ENCODE measurements at places on chromosomes 1 and 21. TPM values are rescaled to one million over a fixed set of nuclear protein-coding genes. Genes with fewer than 3 reads are reported as not detected.

DNA sequence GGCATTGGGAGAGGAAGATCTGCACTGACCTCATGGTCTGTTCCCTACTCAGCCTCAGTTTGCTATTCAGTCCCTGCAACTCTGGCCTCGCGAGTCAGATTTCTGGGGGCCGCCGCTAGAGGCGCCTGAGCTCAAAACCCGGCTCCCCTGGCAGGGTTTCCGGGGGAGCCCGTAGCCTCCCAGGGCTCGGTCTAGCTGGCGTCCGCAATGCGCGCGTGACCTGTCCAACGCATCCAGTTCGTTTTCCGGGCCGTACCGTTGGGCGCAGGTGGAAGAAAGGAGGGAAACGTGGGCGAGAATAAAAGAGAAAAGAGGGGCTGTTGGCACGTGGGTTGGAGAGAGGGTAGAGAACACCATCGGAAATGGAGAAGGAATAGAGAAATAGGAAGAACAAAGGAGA is at the start of gene ADAM30:
ADAM30 (minus strand) TSS at position 213 of the 400 bp plus-strand sequence; CDS start at position 34, 179 bp downstream.
- DNase-seq: no peak

The SPRR2A gene
- total RNA-seq: not detected

The CA6 gene
- total RNA-seq: not detected

GRCh38 chr1:111275079-111275478 is 15.6 kb upstream of the CHIA start:
- DNase-seq: peak; percentile 31

- DNase-seq: peak; percentile 12
Measured at GRCh38 chr1:21012937-21013336, 163.8 kb downstream of the EIF4G3 start.

DNA sequence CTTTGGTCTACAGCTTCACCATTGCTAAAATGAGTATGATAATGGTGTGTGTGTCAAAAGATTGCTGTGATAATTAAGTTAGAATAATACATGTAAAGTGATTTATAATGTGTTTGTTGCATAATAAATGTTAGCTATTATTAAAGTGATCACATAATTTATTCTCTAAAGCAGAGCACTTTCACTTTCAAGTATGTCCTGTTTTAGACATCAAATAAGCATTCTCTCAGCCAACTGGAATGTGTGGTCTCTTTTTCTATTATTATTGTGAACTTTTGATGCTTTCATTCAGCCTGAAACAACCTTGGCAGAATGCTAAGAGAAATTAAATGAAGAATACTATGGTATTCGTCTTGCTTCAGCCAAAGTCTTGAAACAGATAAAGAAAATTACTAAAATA is 102.8 kb upstream of the COL11A1 start:
- peak; percentile 14 for DNase-seq

GRCh38 chr1:80218112-80218511 is 1211.6 kb upstream of the ADGRL4 start:
- peak; percentile 59 for DNase-seq

DNA sequence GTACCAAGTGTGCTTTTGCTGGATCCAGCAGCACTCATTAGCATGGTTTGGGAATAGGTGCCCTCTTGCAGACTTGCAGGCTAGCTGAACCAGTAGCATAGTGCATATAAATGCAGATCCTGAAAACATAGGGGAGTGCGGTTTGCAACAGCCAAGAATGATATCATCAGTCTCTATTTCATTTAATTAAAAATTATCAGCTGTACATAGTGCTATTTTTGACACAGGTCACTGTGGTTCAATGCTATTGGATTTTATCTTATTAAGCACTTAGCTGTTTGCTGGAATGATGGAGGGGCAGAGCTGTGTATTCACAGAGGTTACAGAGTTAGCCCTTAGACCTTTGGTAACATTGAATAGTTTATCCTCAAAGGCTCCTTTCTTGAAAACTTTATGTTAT is 43.6 kb downstream of the CYYR1 start:
- no peak for DNase-seq

GRCh38 chr1:39494671-39495410 is 3.4 kb downstream of the BMP8A start:
- DNase-seq: no peak

GRCh38 chr1:19682257-19682656 is 17.6 kb downstream of the HTR6 start:
- peak; percentile 93 for DNase-seq

DNA sequence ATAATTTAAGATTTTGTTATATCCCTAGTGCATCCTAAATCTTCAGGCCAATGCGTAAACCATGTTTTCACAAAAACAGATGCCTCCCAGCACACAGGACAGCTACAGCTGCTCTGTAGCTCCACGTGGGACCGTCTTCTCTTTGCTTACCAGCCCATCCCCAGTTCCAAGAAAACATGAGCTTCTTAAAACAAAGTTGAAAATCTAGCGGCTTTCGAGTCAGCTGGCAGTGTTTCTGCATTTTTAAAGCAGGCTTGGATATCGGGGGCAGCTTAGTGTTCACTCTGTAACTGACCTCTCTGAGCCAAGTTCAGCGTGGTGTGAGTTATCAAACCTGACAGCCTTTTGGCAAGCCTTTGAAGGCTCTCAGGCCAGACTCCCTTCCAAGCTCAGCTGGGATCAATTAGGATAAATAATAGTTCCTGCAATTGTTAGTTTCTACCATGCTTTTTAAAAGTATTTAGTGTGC is 881.5 kb downstream of the LTN1 start:
- DNase-seq: peak; percentile 92

GRCh38 chr1:145720878-145721671 is 1.8 kb downstream of the CD160 start:
- peak; percentile 59 for DNase-seq

DNA sequence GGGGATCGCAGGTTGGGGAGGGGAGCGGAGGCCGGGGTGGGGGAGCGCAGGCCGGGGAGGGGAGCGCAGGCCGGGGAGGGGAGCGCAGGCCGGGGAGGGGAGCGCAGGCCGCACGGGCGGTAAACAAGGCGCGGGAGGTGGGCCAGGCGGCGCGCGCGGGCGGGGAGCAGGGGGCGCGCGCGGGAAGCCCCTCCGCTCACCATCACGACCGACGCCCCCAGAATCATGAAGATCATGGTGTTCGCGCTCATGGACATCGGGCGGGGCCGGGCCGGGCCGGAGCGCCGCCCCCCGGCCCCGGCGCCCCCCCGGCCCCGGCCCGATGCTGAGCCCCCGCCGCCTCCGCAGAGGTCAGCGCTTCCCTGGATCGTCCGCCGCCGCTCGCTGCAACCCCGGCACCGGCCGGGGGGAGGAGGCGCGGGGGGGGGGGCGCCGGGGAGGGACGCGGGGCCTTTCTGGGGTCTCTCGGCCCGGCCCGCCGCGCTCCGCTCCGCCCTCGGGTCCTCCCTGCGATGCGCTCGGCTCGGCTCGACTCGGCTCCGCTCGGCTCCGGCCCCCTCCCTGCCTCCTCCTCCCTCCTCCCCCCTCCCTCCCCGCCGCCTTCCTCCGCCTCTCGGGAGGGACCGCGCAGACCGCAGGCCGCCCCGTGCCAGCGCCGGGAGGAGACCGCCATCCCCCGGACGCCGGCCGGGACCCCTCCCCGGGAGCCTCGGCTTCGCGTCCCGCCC is at the start of gene TMEM240:
TMEM240 (minus strand) TSS at position 535 of the 728 bp plus-strand sequence; CDS start at position 257, 278 bp downstream.
- DNase-seq: peak; percentile 69

GRCh38 chr1:198788561-198789064 is 149.8 kb downstream of the PTPRC start:
- no peak for DNase-seq

- DNase-seq: peak; percentile 51
Measured at GRCh38 chr1:179166663-179167417, 62.6 kb downstream of the ABL2 start.

GRCh38 chr21:33661146-33661545 is 18.8 kb downstream of the ITSN1 start:
- peak; percentile 23 for DNase-seq

The CAMK1G gene
- 0.83 TPM for total RNA-seq

The GJC2 gene
- total RNA-seq: 1.1 TPM

DNA sequence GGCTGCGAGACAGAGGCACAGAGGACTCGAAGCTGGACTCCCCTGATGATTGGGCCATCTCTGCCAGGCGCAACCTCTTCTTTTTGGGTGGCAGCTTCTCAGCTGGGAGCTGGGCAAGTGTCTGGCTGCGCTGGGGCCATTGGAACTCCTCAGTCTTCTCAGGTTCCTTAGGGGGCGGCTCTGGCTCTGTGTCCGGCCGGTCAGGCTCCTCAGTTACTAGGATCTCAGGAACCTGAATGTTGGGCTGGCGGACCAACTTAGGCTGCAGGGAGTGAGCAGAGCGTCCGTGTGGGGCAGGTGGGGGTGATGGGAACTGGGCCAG is 97.5 kb upstream of the EDN2 start:
- no peak for DNase-seq

- no peak for DNase-seq
Measured at GRCh38 chr1:159594625-159595405, 7.2 kb downstream of the APCS start.

The RNU1-3 gene
- under 0.01 TPM for total RNA-seq

The RHD gene
- 0.28 TPM for total RNA-seq

GRCh38 chr1:67041841-67042503 is 12.0 kb downstream of the SLC35D1 start:
- peak; percentile 79 for DNase-seq

- DNase-seq: no peak
Measured at GRCh38 chr1:59478822-59479221, 181.9 kb downstream of the FGGY start.

GRCh38 chr1:204363335-204364114 is 3.8 kb upstream of the PLEKHA6 start:
- DNase-seq: peak; percentile 71

GRCh38 chr1:163162381-163162914 is 40.3 kb downstream of the RGS5 start:
- peak; percentile 70 for DNase-seq
